ENCODE measurements at places on chromosomes 11 and 22.

GRCh38 chr11:121890377-121890776, 225.6 kb downstream of the BLID start:
- DNase-seq = no peak

DNA sequence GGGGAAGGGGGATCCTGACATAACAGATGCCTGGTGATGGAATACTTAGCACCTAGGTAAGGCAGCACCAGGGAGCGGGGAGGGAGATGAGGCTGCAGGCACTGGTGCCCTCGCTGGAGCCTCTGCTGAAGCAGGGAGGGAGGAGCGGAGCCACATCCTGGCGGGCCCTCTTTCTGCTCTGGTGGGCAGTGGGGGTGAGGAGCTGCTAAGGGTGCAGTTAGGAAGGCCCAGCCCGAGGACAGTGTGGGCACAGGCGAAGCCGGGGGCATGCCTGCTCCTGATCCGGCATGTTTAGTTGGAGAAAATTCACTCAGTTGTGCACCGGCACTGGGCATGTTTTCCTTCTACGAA, 83.9 kb downstream of the MED15 start:
- no peak for DNase-seq

- DNase-seq = peak; percentile 60
Observed at GRCh38 chr11:69670158-69670845, 4.9 kb downstream of the LTO1 start.

DNA sequence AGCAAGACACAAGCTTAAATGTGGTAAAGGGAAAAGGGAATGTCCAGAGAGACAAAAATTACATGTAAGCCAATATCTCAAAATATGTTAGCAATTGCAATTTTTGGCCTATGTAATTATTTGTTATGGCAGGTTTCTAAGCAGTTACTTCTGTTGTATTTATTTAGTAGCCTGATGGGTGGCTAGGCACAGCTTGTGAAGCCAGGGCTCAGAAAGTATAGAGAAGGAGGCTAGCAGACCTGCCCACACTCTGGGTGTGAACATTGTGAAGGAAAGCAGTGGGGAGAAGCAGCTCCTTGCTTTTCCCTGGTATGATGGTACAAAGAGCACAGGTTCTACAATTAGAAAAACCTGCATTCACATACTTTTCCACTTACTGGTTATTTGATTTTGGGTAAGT, 196.5 kb upstream of the PGR start:
- DNase-seq = no peak

GRCh38 chr11:79852176-79852575, 411.3 kb upstream of the TENM4 start:
- no peak for DNase-seq

All from activated naive CD4-positive, alpha-beta T cell treated with anti-CD3 and anti-CD28 coated beads, Interleukin-2, amount 50 U/mL, for 72 hours (primary cell).